ENCODE measurements at places on chromosomes 4 and X.

GRCh38 chr4:144645102-144645630 lies 790 bp upstream of the HHIP start:
- DNase-seq = no peak

DNA sequence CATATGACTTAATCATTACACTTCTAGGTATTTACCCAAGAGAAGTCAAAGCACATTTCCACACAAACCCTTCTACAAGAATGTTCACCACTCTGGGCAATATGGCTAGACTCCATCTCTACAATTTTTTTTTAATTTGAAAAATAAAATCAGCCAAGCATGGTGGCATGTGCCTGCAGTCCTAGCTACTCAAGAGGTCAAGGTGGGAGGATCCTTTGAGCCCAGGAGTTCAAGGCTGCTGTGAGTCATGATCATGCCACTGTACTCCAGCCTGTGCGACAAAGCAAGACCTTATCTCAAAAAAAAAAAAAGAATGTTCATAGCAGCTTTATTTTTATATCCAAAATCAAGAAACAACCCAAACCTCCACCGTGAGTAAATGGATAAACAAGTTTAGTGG lies 70.3 kb upstream of the MBNL3 start:
- DNase-seq = no peak

GRCh38 chr4:33025236-33025635 lies 2305.1 kb downstream of the PCDH7 start:
- no peak for DNase-seq

DNA sequence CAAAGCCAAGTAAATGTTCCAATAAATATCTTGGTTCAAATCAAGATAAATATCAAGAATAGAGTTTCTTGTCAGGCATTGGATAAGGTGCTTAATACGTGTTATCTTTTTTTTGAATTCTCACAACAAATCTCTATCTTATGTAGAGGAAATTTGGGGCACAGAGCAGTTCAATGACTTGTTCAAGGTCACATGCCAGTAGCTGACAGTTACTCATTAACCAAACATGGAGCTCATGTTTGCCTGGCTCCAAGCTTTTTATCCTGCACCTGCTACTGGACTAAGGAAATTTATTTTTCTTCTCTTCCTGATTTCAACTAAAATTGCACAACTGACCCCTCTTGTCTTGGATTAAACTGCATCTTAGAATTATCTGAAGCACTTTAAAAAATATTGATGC lies 76.3 kb downstream of the ATP10D start:
- DNase-seq = no peak

- DNase-seq = no peak
These were observed 19.9 kb downstream of the SEPTIN11 start for GRCh38 chr4:76969495-76969894.

- no peak for DNase-seq
These were observed 85.0 kb downstream of the JAKMIP1 start for GRCh38 chr4:6115342-6115741.

DNA sequence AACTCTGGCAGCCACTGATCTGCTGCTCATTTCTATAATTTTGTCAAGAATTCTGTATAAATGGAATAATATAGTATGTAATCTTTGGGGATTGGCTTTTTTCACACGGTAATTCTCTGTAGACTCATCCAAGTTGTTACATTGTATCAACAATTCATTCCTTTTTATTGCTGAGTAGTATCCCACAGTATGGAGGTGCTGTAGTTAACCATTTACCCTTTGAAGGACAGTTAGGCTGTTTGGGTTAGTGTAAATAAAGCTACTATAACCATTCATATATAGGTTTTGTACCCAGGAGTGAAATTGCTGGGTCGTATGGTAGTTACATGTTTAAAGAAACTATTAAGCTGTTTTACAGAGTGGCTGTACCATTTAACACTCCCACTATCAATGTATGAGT lies 157.0 kb upstream of the NDP start:
- no peak for DNase-seq

GRCh38 chrX:44306356-44306755 lies 37.1 kb downstream of the EFHC2 start:
- no peak for DNase-seq

GRCh38 chr4:150828159-150828558 lies 186.9 kb downstream of the LRBA start:
- peak; percentile 85 for DNase-seq

- DNase-seq = peak; percentile 50
These were observed 26.6 kb downstream of the NFKB1 start for GRCh38 chr4:102527695-102528283.

- DNase-seq = no peak
These were observed 67.7 kb upstream of the H2AZ1 start for GRCh38 chr4:100017637-100018310.

- DNase-seq = no peak
These were observed 296.2 kb downstream of the INPP4B start for GRCh38 chr4:142549726-142550463.

- DNase-seq = no peak
These were observed 25.6 kb upstream of the SPP1 start for GRCh38 chr4:87949961-87950360.

- DNase-seq = peak; percentile 47
These were observed 5.2 kb downstream of the MAP9 start for GRCh38 chr4:155371432-155372043.

GRCh38 chr4:47209833-47210232 lies 178.5 kb downstream of the GABRB1 start:
- no peak for DNase-seq

DNA sequence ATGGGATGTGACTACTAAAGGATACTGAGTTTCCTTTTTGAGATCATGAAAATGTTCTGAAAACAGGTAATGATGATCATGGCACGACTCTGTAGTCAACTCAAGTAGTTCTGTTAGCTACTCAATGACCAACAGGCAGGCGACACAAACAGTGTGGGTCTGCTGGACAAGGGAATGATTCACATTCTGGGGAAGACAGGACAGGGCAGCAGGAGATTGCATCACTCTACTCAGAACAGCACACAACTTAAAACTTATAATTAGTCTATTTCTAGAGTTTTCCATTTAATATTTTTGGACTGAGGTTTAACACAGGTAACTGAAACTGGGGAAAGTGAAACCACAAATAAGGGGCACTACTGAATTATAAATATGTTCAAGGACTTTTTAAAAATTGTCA lies 365.2 kb downstream of the PRDM5 start:
- DNase-seq = no peak

DNA sequence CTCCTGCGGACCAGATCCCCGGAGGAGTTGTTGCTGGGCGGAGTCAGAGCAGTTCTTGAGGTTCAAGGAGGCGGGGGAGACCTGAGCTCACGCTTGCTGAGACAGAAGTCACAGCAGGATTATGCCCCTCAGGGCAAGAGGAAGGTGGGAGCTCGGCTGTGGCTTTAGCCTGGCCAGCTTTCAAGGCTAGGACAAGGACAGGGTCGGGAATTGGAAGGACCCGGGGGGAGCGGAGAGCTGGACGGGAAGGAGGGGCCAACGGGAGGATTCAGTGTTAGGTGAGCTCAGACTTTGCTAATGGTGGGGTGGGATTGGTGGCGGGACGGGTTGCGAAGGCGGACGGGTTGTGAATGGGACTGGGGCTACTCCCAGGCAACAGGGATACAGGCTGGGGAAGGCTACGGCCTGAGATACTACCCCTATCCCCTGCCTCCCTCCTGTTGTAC lies at the start of gene RIBC1:
TSS of gene RIBC1 (plus strand) at position 13 of the 446 bp plus-strand sequence. CDS start 3,404 bp downstream, outside the sequence.
- DNase-seq = no peak

DNA sequence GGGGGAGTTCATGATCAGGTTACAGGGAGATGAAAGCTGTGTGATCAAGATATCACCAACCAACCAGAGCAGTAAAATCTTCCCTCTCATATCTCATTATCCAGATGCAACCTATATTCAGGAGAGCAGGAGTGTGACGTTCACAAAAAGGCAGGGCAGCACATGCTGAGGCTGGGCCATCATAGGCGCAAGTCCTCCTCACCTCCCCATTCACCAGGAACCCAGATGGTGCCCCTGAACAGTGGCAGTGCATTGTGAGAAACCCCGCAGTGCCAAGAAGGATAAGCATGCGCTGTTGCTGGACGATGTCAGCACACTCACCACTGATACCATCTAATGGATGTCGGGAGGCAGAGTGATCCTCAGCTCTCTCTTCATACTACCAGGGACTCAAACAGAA lies 170.9 kb downstream of the COL25A1 start:
- DNase-seq = no peak

DNA sequence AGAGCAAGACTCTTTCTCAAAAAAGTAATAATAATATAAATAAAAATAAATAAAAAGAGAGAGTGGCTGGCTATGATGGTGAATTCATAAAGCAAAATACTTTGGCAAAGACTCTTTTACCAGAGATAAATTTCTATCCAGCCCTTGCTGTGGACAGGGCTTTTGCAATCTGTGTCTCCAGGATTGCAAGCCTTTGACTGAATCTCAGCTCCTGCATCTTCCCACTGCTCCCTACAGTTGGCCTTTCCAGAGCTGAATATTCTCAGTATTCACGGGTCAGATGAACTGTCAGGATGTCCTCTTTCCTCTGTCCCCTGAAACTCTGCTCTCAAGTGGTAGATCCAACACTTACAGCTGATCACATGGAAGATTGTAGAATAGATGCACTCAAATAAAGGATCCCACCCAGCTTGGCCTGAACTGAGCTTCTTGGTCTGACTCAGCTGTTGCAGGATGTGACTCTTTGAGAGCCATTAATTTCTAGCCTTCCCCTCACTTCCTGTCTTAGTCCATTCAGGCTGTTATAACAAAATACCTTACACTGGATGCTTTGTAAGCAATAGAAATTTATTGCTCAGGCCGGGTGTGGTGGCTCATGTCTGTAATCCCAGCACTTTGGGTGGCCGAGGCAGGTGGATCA lies 123.4 kb upstream of the GUCY1A1 start:
- no peak for DNase-seq

DNA sequence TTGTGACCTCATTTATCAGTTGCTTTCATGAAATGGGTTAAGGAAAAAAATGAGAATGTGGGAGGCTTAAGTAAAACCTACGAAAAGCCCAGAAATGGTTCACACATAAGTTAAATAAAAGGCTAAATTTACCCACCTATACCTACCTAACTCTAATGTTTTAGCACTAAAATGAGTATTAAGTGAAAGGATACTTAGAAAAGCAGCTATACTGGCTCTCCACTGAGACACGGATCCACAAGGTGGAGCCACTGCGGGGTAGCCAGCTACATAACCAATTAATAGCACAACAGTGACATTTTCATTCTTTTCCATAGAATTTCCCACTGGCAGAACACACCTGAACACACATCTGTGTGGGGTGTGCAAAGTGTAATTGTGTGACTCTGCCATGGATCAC lies 101.9 kb downstream of the MAML3 start:
- peak; percentile 28 for DNase-seq

DNA sequence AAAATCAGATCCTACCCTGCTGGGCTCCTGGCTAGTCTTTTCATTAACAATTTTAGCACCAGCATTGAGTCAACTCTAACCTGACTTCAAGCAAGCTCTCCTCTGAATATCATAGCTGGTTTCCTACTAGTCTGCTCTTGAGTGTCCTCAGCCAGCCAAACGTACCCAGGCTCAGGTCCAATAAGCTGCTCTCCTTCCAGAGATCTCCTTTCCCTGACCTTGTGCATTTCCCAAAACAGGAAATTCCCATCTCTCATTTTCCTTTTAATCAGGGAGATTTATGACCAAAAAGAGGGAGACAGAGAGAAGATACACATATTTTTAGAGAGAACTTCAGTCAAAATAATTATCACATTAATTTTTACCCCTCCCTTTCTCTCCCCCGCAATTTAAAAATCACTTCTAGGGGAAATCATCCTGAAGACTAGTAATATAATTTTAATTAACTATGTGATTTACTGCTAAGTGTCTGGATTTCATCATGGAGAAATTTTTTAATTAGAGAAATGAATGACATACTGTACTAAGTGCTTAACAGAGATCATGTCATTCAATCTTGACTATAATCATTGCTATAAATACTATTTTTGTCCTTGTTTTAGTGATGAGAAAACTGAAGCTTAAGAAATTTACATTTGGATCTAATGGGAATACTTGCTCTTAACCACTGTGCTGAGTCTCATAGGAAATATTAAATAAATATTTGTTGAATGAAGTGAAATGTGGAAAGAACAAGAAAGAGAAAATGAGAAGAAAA lies 421.7 kb upstream of the INTU start:
- DNase-seq = no peak

- DNase-seq = no peak
These were observed 111.6 kb upstream of the NWD2 start for GRCh38 chr4:37132975-37133360.

DNA sequence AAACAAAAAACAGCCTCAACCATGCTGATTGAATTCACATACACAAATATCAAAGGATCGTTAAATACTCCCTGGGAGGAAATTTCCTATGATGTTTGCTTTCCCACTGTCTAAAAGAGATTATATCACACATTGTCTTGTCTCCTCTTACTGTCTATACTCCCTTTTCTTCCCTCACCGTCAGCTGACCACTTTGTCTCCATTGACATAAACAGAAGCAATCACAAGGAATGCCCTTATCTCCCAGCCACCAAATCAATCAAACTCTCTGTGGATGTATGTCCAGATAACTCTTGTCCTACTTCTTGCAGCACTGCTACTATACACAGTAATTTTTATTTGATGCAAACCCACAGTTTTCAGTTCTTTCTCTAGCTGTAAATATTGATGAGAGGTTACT lies 12.2 kb upstream of the NUDT9 start:
- DNase-seq = no peak

- DNase-seq = peak; percentile 8
These were observed 33.2 kb upstream of the SLC9A7 start for GRCh38 chrX:46791927-46792809.

DNA sequence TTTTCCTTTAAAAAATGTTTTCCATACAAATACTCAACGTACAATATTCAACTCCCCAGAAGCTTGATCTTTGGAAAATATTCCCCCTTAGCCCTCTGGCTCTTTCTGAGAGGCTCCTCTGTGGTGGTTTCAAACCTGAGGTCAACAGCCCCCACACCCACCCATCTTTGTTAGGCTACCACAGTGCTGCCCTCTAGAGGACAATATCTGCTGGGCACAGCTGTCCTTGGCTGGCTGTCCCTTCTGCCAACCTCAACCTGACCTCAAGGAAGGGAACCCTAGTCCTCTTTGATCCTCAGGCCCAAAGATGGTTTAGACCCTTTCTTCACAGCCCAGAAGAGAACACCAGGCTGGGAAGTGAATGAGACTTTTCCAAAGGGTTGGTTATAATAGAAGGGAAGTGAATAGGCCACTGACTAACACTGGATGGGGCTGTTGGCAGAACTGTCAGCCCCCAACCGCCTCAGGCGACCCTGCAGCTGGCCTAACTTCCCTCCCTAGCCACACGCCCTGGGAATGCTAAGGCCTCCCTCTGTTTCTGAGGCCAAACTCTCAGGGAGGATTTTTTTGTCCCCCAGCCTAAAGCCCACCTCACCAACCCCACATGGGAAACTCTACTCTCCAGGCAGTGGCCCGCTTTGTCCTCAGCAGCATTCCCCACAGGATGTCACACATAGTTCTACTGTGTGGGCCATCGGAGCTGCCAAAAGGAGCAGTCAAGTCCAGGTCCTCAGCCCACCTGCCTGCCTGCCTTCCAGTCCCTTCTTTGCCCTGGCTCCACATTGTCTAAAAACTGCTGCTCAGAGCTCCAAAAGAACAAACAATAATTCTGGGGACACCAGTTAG lies 34.3 kb downstream of the NYX start:
- DNase-seq = peak; percentile 9

GRCh38 chr4:56243107-56243506 lies 144.2 kb downstream of the AASDH start:
- no peak for DNase-seq

Measured in CD4-positive, alpha-beta T cell treated with Interleukin-17A for 1 hour (primary cell).